ENCODE measurements at places on chromosomes 1 and 21.

DNA sequence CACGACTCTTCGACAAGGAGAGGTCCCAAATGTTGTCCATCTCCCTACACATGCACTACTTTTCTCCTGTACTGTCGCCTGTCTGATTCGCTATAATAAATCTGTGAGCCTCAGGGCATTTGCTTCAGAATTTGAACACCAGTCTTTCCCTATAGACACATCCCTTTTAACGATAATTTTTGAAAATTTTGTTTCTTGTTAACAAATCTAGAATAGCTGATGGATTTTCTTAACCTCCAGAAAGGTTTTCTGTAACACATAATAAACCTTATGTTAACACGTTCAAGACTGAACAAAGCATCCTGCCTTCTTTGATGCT is 704 bp downstream of the CAPZA1 start:
- DNase-seq: no peak

DNA sequence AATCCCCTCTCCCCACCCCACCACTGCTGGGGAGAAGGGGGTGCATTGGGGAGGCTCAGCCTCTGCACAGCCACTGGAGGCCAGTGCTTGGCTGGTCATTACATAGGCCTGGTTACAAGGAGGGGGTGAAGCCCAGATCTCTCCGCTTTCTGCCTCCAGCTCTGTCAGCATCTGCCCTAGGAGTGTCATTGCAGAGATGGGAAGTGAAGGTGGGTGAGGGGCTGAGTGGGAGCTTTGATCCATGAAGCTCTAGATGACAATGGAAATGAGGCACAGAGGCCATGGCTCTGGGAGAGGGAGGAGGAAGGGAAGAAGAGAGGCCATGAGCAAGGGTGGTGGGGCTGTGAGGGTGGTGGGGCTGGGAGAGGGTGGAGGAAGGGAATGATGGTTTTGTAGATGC is 411.6 kb downstream of the MATN1 start:
- DNase-seq: no peak

DNA sequence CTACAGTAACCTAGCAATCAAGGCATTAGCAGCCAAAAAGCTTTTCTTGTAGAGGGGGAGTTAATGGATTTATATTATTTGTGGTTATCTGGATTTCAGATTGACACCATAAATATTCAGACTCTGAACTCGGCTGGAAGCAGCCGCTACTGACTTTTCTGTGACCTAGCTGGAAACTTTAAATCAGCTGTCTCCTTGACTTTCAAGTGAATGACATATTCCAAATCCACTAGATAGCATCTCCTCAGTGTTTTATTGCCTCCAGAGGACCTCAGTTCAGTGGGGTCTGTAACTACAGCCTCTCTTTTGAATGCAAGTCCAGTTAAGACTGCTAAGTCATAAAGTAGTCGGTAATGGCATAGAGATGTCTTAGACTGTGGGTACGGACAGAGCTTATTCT is 448.5 kb downstream of the NUF2 start:
- no peak for DNase-seq

GRCh38 chr1:244049162-244050013 is 1.7 kb upstream of the ZBTB18 start:
- no peak for DNase-seq

DNA sequence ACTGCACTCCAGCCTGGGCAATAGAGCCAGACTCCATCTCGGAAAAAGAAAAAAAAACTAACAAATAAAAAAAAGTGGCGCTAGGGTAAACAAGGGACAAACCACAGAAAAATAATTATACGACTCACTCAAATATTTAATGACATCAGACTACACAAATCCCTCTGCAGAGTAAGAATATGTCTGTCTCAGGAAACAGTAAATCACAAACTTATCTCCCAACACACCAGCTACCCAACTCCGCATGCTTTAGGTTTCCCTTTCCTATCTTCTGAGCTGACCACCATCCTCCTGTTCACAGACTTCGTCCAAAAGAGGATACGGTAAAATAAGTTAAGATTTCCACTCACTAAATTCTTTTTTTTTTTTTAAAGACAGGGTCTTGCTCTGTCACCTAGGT is 16.2 kb downstream of the WDR47 start:
- DNase-seq: no peak

GRCh38 chr1:60279798-60280197 is 206.2 kb upstream of the C1orf87 start:
- DNase-seq: no peak
